ENCODE measurements at places on chromosomes 16 and 17. TPM values are rescaled to one million over a fixed set of nuclear protein-coding genes. Genes with fewer than 3 reads are reported as not detected.
A peak's percentile ranks its signal among the peaks of the same experiment; 100 is the strongest.

Gene WNT3
- 2.9 TPM for total RNA-seq

Gene FBXL16
- 40.5 TPM for total RNA-seq

Gene OR1F1
- total RNA-seq, result not detected

Gene MT3
- not detected for total RNA-seq

Gene ADORA2B
- total RNA-seq, result 26.0 TPM

Gene DNAH9
- total RNA-seq, result 0.44 TPM

Gene PLCG2
- 5.2 TPM for total RNA-seq

Gene SERPINF2
- 0.56 TPM for total RNA-seq

Gene HEXIM2
- 7.7 TPM for total RNA-seq

Gene ARMC5
- 10.1 TPM for total RNA-seq

Gene ABCC11
- 0.20 TPM for total RNA-seq

Gene SMARCD2
- total RNA-seq, result 54.6 TPM

Gene PYDC1
- total RNA-seq, result not detected

Gene PIK3R6
- total RNA-seq, result not detected

DNA sequence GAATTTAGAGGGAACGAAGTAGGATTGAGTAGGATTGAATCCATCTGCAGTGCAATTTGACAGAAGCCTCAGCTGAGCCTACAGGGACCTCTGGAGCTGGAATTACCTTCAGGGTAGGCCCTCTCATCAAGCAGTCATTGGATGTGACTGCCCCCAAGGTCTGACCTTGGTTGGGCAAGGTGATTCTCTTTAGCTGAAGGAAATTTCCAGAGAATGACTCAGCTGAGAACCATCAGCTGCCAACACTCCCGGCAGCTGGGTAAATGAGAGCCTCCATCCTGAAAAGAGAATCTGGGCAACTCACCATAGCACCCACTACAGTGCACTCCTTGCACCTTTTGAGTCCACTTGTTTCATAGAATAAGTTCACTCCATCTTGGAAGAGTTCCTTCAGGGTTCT is 113.5 kb upstream of the MED13 start:
- DNase-seq, result peak; percentile 75

DNA sequence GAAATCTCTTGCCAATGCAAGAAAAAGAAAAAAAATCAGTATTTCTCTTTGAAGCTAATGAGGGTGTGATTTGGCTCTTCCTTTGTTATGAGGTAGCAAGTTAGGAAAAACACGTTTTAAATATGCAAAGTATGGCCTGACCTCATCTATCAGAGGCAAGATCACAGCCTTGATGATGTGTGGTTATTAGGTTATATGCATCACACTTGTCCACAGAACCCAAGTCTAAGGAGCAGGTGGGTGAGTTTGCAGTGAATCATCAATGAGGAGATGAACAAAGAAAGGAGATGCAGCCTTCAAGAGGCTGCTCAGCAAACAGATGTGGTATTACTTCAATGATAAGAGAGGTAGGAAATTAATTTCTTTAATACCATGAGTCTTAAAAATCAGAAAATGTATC is 594.8 kb upstream of the CDH5 start:
- DNase-seq, result no peak

GRCh38 chr17:59329176-59330052 is 2.0 kb upstream of the YPEL2 start:
- DNase-seq, result peak; percentile 67

DNA sequence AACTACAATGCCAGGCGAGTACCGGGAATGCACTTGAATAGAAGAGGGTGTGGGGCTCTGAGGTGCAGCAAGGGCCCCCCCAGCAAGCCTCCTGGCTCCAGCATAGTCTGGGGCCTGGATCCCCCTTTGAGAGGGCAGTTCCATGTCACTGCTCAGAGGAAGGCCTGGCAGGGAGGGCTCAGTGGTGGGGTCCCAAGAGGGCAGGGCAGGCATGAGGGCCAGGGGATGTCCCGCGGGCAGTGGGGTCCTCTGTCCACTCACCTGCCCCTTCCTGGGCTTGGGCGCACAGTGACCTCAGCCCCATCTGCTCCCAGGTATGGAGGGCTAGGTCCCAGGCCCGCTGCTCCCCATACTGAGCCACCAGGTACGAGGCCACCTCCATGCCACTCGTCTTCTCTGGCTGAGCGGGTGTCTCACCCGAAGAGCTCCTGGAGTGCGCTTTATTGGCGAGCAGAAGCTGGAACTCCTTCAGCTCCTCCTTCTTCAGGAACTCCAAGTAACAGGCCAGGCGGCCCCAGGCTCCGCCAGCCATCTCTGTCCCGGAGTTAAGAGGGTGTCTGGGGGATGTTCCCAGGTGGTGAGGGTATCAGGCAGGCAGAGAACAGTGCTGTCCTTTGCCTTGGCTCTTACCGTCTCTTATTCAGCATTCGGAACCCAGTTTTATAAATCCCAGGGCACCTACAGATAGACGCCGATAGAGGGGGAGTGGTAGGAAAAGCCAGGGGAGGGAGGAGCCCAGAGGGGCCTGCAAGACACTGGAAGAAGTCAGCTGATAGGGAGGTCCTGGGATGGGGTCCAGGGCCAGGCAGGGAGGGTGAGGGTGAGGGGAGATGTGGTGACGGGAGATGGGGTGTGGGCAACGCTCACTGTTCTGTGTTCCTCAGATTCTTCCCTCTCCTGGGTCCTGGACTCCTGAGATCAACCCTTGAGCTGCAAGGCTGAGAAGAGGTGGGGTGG is 605 bp downstream of the NLRP1 start:
- DNase-seq, result no peak

GRCh38 chr17:28725660-28726225 is 290 bp downstream of the TLCD1 start:
- peak; percentile 91 for DNase-seq

GRCh38 chr17:54536306-54536705 is 364.3 kb upstream of the TOM1L1 start:
- no peak for DNase-seq

- DNase-seq, result no peak
Observed at GRCh38 chr17:73478334-73478733, 165.9 kb downstream of the SDK2 start.

GRCh38 chr17:32899236-32900013 is 22.5 kb upstream of the MYO1D start:
- no peak for DNase-seq

DNA sequence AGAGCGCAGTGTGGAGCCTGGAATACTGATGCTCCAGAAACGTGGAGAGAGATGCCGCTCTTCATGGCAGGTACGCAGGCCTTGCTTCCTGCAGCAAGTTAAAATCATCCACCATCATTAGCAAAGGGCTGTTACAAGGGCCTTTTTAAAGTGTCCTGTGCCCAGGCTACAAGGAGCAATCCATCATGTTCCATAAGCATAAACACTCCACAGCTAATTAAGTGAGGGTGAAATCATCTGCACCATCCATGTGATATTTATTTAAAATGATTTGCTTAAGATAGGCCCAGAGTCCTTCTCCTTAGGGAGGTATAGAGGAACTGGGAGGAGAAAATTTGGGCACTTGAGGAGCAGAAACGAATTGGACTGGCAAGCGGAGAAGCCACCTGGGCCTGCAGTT is 372.1 kb downstream of the XYLT1 start:
- DNase-seq, result no peak

GRCh38 chr17:27403480-27404005 is 52.7 kb upstream of the KSR1 start:
- no peak for DNase-seq

- DNase-seq, result no peak
Observed at GRCh38 chr16:56475201-56475600, 23.8 kb downstream of the OGFOD1 start.

DNA sequence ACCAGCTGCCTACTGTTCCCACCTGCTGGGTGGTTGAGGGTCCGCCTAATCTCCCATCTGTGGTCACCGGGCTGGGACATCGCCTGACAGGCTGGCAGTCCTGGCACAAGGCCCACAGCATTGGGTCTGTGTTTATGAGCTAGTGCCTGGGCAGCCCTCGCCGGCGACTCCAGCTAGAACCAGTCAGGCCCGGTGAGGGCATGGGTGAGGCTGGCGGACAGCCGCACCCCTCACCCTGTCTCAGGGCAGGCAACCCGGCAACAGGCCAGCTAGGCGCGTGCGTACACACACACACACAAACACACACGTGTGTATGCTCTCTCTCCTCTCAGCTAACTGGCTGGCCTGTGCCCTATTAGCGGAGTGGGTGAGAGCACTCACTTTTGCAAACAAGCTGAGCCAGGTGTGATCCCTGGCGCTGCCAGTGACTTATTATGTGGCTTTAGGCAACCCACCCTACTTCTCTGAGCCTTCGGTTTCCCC is 10.4 kb downstream of the HSD11B2 start:
- peak; percentile 58 for DNase-seq

GRCh38 chr16:72996291-72997062 is 51.5 kb downstream of the ZFHX3 start:
- DNase-seq, result no peak

- DNase-seq, result no peak
Observed at GRCh38 chr17:31480067-31480466, 88.6 kb downstream of the RAB11FIP4 start.

DNA sequence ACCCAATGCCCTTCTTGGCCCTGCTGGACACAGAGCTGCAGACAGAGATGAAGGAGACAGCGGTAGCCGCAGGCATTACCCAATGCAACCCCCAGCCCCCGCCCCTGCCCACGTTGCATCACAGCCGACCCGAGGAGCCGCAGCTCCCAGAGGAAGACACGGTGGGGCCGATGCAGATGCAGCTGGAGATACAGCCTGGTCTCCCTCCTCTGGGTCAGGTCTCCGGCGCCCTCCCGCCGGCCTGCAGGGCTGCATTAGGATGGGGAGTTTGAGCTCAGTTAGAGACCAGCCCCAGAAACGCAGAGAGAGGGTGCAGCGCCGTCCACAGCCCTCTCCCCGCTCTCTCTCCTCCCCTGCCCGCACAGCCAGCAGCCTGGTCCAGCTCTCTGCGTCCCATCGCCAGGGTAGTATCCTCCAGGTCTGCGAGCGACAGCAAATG is 19.4 kb upstream of the UBE2I start:
- no peak for DNase-seq

- DNase-seq, result no peak
Observed at GRCh38 chr17:2935632-2936031, 127.8 kb downstream of the OR1D5 start.

GRCh38 chr17:76267051-76267576 is 2.0 kb downstream of the UBALD2 start:
- no peak for DNase-seq

GRCh38 chr16:56732366-56732765 is 2.4 kb downstream of the NUP93 start:
- DNase-seq, result no peak

GRCh38 chr17:797236-797840 is 15.2 kb downstream of the MRM3 start:
- DNase-seq, result no peak
